Stimulated activated CD8-positive, alpha-beta memory T cell treated with anti-CD3 and anti-CD28 coated beads, Interleukin-7, amount 100 ng/mL, for 48 hours (primary cell): ENCODE measurements at places on chromosomes 4 and X.

GRCh38 chr4:181181331-181181730 lies 1061.9 kb upstream of the TENM3 start:
- no peak for DNase-seq

DNA sequence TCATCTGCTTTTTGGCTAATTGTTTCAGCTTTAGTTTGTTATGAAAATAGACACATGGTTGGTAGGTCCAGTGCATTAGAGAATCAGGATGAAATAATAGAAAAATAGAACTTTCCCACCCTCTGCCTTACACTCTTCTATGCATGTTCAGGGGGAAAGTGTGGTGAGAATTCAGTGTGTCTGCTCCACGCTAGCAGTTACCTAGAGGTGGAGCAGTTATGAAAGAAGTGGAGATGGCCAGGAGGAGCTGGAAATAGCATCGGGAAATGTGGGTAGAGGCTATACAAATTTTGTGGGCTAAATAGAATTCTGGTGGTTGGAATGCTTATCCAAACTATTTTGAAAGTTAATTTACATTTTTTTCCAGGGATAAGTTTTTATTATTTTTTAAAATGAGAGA lies 91.4 kb upstream of the MAD2L1 start:
- no peak for DNase-seq

DNA sequence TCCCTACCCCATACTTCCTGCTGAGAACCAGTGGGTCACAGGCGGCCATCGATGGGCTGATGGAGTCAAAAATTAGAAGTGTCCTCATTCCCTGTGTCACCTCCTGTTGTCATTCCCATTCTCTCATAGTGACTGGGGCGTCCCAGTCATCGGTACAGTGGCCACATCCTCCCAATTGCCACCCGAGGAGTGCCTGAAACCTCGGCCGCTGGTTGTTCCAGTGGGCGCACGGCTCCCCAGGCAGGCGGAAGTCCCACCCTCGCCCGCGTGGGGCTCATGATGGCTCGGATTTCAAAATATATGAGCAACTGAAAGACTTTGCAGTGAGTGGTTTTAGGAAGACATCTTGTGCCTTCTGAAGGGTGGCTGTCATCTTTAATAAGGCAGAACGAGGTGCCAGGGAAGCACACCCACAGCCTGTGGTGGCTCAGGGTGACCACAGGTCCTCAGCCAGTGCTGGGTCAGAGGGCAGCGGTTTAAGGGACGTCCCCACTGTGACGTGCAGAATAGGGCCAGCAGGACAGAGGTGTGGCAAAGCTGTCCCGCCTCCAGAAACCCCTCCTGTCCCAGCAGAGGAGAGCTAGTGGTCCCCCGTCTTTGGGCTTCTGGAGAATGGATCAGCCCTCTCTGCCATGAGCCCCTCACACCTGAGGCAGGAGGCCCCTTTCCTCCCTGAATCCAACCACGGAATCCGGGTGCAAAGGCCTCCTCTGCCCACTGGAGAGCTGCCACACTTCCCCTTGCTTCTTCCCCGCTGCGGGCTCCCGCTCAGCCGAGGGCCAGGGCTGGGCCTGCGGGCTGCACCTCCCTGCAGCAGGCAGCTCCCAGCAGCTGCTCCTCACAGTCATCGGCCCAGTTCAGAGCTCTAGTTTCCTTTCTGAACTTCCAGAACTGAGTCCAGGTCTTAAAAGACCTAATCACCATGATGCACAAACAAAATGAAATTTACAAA lies 90.4 kb downstream of the ABLIM2 start:
- no peak for DNase-seq

- no peak for DNase-seq
Observed at GRCh38 chr4:127347936-127348335, 284.8 kb upstream of the INTU start.

- DNase-seq: no peak
Observed at GRCh38 chrX:72373136-72373535, 67.4 kb upstream of the CITED1 start.

DNA sequence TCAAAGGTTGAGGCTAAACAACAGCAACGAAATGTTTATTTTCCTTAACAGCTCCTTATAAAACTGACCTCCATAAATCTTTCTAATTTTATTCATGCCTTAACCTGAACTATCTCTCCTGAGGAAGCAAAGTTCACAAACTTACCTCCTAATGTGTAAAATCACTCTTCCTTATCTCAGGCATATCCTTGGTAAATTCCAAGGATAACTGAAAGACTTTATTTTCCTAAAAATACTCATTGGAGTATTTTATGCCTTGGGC lies 197.4 kb downstream of the NWD2 start:
- DNase-seq: no peak

DNA sequence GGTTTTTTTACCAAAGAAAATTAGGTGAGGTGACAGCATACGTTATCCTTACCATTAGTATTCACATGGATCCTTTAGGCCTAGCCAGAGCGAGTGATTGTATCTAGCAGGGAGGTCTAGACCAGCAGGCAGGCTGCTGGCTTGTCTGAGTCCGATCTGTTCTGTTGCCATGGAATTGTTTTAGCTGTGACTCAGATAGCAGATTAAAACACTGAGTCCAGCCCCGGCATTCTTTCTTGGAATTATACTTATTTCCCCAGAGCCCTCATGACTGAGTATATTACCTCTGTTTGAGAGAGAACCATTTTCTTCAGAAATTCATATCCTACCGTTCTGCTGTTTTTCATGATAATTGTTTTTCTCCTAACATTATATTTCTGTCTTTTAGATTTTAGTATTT lies 37.4 kb downstream of the OCRL start:
- DNase-seq: no peak
